Omental fat pad (tissue), 4 donors: ENCODE measurements at places on chromosomes 2 and 18.

- no peak for DNase-seq
These were observed 33.3 kb downstream of the RAB31 start for GRCh38 chr18:9741406-9741792.

DNA sequence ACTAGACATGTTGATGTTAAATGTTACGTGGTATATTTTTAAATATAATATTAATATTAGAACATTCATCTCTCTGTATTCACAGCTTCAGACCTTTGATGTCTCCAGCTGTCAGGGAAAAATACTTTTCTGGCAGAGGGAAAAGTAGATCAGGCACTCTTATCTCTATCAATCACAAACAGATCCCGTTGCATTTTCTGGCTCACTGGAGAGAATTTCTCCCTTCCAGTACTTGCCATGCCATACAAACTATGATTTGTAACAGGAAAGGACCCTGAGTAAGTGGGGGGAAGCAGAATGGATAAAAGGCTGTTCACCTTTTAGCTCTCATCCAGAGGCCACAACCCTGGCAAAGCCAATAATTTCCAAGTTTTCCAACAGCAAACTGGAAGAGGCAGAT lies 158.0 kb downstream of the TCF4 start:
- no peak for DNase-seq

DNA sequence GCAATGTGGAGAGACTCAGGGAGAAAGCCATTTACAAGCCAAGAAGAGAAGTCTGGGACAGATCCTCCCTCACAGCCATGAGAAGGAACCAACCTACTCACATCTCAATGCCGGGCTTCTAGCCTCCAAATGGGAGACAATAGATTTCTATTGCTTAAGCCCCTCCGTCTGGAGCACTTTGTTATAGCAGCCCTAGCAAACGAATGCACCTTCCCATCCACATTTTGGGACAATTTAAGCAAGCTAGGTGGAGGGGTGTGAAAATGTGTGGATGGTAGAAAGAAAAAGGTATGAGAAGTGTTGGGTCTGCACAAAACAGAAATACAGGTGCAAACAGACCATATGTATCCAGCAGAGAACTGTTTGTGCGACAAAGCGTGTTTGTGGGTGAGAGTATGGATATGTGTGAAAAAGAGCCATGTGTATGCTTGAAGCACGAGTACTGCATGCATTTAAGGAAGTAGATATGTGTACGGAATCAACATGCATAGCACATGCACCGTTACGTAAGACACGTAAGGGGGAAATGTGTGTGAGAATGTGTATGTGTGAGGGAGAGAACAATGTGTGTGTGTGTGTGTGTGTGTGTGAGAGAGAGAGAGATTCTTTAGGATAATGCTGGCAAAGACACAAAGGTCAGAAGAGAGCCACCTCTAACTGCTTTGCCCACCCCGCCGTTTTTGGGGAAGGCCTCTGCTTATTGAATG lies 13.1 kb upstream of the E2F6 start:
- no peak for DNase-seq

- DNase-seq: no peak
These were observed 248.7 kb downstream of the TFCP2L1 start for GRCh38 chr2:121036226-121036692.

DNA sequence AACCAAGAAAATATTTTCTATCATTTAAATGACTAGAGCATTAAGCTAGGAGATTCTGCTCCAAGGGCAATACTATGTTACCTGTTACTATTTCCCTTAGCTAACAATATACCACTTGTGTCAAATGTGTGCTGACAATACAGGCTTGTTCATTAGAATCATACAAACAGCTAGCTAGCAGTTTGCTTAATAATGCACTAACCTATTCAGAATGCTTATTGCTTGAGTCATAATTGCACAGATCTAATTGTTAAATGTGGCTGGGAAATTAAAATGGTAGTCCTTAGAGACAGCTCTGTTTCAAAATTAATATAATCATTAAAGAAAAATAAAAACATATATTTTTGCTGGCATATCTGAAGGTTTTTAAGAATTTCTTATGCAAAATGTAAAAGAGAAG lies 344.2 kb downstream of the ERBB4 start:
- no peak for DNase-seq

GRCh38 chr2:46422717-46423394 lies 56.5 kb upstream of the TMEM247 start:
- DNase-seq: no peak

GRCh38 chr18:60809937-60810336 lies 437.4 kb upstream of the MC4R start:
- DNase-seq: no peak

- no peak for DNase-seq
These were observed 39.8 kb downstream of the TSHZ1 start for GRCh38 chr18:75250471-75250821.

DNA sequence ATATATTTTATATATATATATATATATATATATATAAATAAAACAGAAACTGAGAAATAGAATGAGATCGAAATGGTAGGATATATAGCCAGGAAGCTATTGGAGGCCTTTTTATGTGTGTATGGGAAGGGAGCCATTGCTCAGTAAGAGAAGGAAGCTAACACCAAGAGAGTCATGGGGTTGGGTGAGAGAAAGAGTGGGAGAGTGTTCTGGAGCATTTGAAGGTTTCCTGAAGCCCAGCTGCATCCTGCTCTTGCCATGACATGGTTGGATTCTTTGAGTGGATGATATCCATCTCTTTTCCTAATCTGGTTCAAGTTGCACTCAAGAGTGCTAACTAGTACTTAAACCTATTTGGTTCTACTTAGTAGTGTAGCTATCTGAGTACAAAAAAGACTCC lies 282.3 kb downstream of the DYSF start:
- DNase-seq: no peak
